ENCODE measurements at places on chromosomes 7 and 10. TPM values are rescaled to one million over a fixed set of nuclear protein-coding genes. Genes with fewer than 3 reads are reported as not detected.

DNA sequence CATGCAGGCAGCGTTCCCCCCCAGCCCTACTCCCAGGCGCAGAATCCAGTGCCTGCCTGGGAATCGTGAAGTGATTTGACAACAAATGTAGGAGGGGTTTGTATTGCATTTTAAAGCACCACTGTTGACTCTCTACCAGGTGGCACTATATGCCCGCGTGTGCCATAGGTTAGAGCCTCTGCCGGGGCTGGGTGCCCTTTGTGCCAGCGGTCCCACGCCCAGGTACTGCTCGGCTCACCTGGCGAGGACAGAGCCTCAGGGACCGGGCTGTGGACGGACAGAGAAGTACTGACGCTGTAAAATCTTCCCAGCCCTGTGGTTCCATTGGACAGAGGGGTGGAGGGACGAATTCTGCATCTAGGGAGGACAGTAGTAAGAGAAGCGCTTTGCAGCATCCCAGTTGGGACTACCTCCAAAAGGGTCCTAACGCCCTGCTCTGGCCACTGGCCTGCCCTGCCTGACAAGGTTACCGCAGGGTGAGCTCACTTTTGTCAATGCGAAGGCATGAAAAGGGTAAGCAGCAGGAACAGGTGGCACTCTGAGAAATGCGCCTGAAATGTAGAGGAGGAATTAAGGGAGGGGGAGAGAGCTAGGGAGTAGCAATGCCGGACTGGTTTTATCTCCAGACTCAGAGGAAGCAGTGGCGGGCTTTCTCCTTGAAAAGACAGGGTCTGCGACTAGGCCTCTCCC lies 788 bp upstream of the CACNA2D1 start:
- peak overlapping the region; percentile 70 for H3K27ac ChIP-seq
- peak overlapping the region; percentile 88 for H3K4me3 ChIP-seq
- no peaks in the 10 kb centered on the region for H3K27me3 ChIP-seq
- DNase-seq: peak; percentile 51

- no peaks in the 10 kb centered on the region for H3K27me3 ChIP-seq
- peaks cover 30% of the 10 kb centered on the region for H3K4me1 ChIP-seq
- no peak overlapping the region for H3K27ac ChIP-seq
Measured at GRCh38 chr7:50699143-50699542, 83.6 kb downstream of the GRB10 start.

KCNMA1 gene
- 0.59 TPM for total RNA-seq

VSTM4 gene
- total RNA-seq: not detected

GDF2 gene
- not detected for total RNA-seq

NME8 gene
- not detected for total RNA-seq

LIPF gene
- not detected for total RNA-seq

- H3K4me3 ChIP-seq: peak overlapping the region; percentile 96
- peaks cover 9% of the 10 kb centered on the region for H3K4me1 ChIP-seq
- peak overlapping the region; percentile 81 for H3K27ac ChIP-seq
- peaks cover 24% of the 10 kb centered on the region for H3K27me3 ChIP-seq
Measured at GRCh38 chr7:149496642-149497391, 792 bp downstream of the ZNF746 start.

SFTPD gene
- not detected for total RNA-seq

MSS51 gene
- 2.9 TPM for total RNA-seq

LRRN3 gene
- not detected for total RNA-seq

- DNase-seq: no peak
- H3K4me1 ChIP-seq: no peaks in the 10 kb centered on the region
- no peaks in the 10 kb centered on the region for H3K27me3 ChIP-seq
- no peak overlapping the region for H3K27ac ChIP-seq
Measured at GRCh38 chr10:51159841-51160240, 85.6 kb downstream of the PRKG1 start.

TAS2R41 gene
- not detected for total RNA-seq

GRCh38 chr10:24574578-24575155 lies 149.0 kb downstream of the ARHGAP21 start:
- no peak overlapping the region for H3K4me3 ChIP-seq
- DNase-seq: no peak
- H3K27ac ChIP-seq: no peak overlapping the region
- H3K36me3 ChIP-seq: no peaks in the 10 kb centered on the region
- no peaks in the 10 kb centered on the region for H3K4me1 ChIP-seq

AGR2 gene
- total RNA-seq: 378 TPM

GRCh38 chr10:13730956-13731355 lies 144.2 kb downstream of the PRPF18 start:
- H3K27me3 ChIP-seq: no peaks in the 10 kb centered on the region
- H3K27ac ChIP-seq: no peak overlapping the region
- H3K4me3 ChIP-seq: no peak overlapping the region
- H3K36me3 ChIP-seq: no peaks in the 10 kb centered on the region
- H3K4me1 ChIP-seq: no peaks in the 10 kb centered on the region
